Endothelial cell (in vitro differentiated cells): ENCODE measurements at places on chromosomes 7 and 10. TPM values are rescaled to one million over a fixed set of nuclear protein-coding genes. Genes with fewer than 3 reads are reported as not detected.

DNA sequence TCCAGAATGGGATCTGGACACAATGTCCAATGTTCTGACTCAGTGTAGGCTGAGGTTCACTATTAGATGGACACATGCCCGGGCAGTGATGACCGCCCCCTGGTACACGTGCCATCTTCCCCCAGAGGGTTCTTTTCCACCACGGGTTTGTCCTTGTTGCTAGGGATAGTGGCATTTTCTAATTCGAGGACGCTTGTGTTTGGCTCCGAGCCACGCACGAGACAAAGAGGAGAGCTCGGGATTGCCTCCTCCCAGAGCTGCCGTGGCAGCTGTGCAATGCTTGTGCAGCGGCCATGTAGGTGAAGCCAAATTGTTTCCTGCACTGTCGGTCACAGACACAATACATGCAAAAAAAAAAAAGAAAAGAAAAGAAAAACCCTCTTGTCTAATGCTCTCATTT is 207.5 kb downstream of the PAXIP1 start:
- DNase-seq, result no peak

DNA sequence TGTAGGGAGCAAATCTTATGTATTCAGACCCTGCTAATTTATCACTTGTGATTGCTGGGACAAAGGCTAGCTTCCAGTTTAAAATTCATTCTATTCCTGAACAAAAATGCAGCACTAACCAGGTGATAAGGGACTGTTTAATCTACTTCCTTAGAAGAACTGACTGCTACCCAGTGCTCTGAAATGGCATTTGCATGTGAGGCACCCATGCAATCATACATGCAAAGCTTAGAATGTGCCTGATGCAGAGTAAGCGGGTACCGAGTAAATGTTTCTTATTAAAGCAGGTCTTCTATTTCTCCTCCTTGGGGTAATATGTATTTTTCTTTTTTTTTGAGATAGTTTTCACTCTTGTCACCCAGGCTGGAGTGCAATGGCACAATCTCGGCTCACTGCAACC is 54.5 kb downstream of the NEURL1 start:
- no peak for DNase-seq

DNA sequence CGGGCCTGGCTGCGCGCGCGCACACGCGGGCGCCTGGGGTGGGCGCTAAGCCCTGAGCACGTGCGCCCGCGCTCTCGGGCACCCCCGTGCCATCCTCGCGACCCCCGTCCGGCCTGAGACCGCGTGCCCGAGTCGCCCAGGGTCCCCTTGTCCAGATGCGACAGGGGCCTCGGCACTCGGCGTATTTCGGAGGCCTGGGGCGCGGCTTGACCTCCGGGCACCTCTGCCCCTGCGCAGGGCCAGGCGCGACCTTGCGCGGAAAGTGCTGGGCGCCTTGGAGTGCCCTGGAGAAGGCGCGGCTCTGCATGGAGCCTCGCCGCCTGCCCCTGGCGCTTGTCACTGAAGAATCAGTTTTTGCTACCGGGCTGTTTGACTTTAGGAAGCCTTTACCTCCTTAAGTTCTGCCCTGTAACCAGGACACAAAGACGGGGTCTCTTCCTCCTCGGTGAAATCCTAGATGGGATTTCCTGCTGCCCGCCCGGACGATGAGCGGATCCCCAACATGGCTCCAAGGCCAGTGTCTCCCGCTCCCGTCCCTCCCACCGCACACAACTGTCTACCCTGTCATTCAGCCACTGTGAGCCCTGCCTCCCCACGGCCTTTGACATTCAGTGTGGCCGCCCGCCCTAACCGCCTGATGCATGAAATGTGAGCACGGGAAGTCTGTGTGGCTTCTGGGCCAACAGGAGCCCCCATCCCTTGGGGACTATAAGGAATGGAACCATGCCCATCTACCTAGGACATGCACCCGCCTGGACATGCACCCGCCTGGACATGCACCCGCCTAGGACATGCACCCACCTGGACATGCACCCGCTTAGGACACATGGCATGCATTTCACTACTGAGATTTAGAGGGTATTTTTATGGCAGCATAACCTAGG is 1.1 kb upstream of the STK32C start:
- DNase-seq, result no peak

- no peak for DNase-seq
Measured at GRCh38 chr7:36827726-36828703, 103.7 kb upstream of the AOAH start.

GRCh38 chr7:45920502-45921380 is at the start of gene IGFBP3:
Gene IGFBP3 (minus strand): TSS chr7:45921272. CDS start chr7:45921140, 132 bp downstream.
- DNase-seq, result peak; percentile 61

- no peak for DNase-seq
Measured at GRCh38 chr10:69996611-69997010, 56.0 kb upstream of the MACROH2A2 start.

DNA sequence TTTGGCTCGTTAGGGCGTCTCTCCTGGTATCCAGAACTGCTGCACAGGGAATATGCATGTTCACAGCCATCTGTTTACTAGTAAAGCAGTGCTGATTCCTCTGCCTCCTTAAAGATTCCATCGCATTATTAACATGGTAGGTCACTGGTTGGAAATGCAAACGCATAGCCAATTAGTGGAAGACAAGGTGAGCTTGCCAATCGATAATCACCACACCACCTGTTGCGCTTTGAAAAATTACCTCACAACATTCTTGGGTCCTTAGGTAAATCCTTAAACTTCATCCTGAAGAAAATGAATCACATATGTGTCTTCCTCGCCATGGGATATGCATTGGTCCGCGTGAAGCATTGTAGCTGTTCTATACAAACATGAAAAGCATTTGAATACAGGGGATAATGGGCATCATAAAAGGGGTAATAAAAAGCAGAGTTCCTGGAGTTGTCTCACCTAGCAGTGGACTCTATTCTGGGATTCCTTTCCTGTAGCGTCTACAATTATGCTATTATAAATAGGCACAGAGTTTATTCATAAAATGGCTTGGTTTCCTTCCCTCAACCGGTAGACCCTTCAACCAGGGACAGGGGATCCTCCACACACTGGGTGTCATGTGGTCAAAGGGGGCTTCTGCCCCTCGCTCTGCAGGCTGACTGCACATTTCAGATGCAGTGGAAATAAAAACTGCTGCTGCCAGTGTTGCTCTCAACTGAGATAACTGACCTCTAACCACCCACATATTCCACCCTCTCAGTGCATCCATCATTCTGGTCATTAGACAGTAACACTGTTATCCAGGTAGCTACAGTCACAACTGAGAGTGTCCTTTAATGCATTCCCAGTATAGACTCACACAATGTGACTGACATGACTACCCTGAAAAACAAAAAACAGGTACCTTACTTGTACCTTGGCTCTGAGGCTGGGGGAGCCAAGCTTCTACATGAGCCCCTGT is 389.2 kb upstream of the NFE2L3 start:
- DNase-seq, result no peak

GRCh38 chr10:124183617-124184016 is 90.2 kb upstream of the CHST15 start:
- DNase-seq, result no peak

DNA sequence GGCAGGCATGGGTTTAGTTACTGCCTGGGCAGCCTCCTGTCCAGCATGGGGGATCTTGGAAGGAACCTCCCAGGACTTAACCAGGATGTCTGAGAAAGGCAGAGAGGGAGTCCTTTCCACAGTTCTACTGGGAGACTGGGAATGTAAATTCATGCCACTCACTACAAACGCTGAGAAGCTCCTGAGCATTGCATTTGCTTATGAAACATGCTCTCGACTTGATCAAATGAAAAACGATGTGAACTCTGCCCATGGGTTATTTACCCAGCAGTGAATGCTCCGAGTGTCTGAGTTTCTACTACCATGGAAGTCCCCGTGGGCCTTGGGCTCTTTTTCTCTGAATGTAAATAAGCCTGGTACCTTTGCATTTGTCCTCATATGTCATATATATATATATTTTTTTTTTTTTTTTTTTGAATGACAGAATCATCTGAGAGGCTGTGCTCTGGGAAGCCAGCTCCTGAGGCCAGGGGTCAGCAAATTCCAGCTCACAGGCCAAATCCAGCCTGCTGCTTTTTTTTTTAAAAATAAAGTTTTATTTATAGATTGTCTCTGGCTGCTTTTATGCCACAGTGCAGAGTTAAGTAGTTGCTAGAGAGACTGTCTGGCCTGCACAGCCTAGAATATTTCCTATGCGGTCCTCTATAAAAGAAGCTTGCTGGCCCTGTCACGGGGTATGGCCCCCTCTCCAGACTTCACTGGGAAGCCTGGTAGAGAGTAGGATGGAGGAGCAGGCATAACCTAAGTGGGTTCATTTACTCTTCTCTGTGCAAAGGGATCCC is 21.4 kb upstream of the RAPGEF5 start:
- DNase-seq, result no peak

DNA sequence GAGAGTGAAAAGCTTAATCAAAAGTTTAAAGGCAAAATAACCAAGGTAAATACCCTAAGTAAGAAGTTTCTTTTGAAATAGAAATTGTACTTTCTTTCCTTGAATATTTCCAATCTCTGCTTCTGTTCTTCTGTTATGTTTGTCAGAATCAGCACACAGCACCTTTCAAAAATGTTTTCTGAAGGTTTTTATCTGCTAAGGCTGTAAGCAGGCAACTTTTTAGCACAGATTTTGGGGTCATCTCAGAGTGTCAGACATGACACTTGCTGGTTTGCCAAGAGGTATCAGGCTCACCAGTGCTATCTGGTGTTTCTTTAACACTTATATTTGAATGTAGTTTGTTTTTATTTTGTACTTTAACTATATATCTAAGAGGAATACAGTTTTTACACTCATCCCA is 94.2 kb downstream of the CDK6 start:
- DNase-seq, result no peak

GRCh38 chr7:68306692-68307107 is 1291.6 kb upstream of the AUTS2 start:
- no peak for DNase-seq

GRCh38 chr7:147829016-147829415 is 761.5 kb upstream of the C7orf33 start:
- no peak for DNase-seq

DNA sequence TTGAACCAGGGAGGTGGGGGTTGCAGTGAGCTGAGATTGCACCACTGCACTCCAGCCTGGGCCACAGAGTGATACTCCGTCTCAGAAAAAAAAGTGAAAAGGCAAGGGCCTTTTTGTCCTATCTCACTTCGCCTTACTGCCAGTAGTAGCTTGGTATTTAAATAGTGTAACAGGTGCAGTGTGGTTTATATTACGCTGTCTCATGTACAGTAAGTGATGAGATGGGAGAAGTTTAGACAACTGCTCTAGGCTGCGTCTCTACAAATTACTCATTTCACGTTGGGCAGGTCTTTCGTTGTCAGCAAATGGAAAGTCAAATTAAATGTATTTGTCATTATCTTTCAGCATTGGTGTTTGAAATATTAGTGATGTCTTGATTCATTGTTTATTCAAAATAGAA is 15.5 kb upstream of the PFKFB3 start:
- DNase-seq, result no peak

DNA sequence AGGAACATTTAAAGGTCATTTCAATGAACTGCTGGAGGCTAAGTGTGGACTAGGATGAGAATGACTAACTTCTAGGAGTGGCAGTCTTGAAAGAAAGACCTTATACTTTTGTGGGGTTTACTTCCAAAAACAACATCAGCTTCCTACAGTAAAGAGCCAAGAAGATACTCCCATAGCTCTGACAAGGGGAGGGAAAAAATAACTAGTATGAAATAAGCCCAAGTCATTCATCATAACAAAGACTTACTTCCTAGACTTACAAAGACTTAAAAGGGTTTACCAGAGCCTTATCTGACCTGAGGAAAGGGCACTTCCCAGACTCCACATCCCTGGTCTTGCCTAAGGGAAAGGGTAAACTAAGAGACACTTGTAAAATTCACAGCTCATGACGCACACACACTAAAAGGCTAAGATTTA is 31.7 kb downstream of the ARHGAP12 start:
- DNase-seq, result no peak

- no peak for DNase-seq
Measured at GRCh38 chr7:139044813-139045794, 9.3 kb upstream of the ZC3HAV1L start.

DNA sequence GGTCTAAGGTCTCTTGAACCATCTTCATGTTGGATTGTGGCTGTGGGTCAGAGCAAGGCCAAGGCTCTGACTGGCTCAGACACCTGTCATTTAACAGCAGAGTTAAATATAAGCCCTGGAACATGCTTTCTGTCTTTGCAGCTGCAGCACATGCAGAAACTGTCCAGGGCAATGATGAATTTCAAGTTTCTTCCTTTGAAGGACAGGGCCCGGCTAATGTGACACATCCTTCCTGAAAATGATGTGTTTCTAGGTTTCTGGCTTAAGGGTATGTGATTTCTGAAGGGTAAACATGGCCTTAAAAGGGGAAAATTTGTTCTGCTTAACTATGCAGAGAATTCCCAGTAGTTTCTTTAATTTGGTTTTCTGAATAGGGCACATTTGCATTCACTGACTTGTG is 34.0 kb upstream of the SLC35B4 start:
- DNase-seq, result no peak

DNA sequence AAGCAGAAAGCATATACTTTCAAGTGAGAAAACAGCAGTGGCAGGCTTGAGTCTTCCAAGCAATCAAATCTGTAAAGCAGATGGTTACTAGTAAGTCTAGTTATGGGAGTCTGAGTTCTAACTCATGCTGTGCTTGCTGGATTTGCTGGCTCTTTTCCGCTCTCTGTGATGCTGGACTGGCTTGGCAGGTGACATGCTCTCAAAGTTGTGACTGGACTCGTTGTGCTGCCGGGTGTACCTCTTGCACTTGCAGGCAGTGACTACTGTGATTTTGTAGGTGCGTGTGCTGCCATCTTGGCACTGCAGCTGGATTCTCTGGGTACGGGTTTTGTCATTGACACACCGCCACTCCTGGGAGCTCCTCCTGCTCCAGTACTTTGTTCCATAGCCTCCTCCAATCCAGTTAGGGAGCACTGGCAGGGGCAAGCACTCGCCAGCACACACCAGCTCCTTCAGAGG is 3.1 kb downstream of the SOSTDC1 start:
- DNase-seq, result no peak

- DNase-seq, result no peak
Measured at GRCh38 chr7:43123457-43123856, 11.0 kb downstream of the HECW1 start.

GRCh38 chr10:127757033-127757432 is 20.0 kb downstream of the FOXI2 start:
- no peak for DNase-seq

GRCh38 chr7:47342296-47343060 is 239.4 kb downstream of the TNS3 start:
- DNase-seq, result no peak

The WNT16 gene
- not detected for total RNA-seq

The GBX1 gene
- 13.8 TPM for total RNA-seq

The CHRM2 gene
- total RNA-seq, result not detected

The MICALL2 gene
- total RNA-seq, result 25.0 TPM

The A1CF gene
- total RNA-seq, result not detected

The OPN1SW gene
- total RNA-seq, result not detected

The COL28A1 gene
- not detected for total RNA-seq

The TET1 gene
- 20.3 TPM for total RNA-seq

The HSPA12A gene
- total RNA-seq, result 2.8 TPM
